ENCODE measurements at places on chromosomes 3 and 15. TPM values are rescaled to one million over a fixed set of nuclear protein-coding genes. Genes with fewer than 3 reads are reported as not detected.

DNA sequence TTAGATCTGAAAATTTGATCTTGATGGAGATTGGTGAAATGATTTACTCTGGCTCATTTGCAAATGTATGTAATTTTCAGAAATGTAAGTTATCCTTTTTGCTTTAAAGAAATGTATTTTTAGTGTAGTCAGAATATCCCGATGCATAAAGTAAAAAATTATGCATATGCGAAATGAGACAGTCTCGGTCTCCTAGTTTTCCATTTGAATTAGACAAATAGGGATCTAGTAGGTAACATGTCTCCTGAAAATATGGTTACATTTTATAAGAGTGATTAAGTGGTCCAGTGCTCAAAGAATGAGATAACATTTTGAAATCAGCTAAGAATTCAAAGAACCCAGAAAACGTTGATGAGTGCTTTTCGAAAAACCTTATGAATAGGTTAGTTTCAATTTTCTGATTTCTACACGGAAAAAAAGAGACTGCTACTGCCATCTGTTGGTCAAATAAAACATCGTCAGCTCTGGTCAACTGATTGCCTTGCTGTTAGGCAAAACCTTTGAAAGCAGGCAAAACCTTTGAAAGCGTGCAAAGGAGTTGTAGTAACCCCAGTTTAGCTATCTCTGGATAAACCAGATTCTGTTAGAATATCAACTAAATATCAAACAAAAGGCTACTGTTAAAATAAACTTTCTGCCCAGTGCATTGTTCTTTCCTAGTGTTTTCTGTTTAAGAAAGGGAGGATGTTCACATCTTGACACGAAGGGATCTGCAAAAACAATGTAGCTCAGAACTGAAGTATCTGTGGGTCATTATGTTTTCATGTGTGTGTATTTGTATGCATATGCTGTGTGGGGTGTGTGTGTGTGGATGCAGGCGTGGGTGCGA, 59.3 kb upstream of the CHMP2B start:
- DNase-seq, result no peak

DNA sequence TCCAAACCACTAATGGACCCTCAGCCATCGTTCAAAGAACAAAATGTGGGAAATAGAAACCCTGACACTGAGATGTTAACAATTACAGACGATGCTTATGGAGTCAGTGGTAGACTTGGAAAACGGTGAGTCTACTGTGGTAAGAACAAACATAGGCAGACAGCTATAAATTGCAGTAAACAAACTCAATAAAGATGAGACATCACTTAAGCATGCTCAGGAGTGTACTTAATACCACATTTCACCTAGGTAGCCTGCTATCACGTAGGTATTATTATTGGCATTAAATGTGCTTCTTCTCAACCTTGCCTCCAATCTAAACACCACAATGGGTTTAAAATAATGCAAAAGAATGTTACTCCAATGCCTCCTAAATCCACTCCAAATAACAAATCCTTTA, 2.5 kb downstream of the OSBPL10 start:
- DNase-seq, result no peak

DNA sequence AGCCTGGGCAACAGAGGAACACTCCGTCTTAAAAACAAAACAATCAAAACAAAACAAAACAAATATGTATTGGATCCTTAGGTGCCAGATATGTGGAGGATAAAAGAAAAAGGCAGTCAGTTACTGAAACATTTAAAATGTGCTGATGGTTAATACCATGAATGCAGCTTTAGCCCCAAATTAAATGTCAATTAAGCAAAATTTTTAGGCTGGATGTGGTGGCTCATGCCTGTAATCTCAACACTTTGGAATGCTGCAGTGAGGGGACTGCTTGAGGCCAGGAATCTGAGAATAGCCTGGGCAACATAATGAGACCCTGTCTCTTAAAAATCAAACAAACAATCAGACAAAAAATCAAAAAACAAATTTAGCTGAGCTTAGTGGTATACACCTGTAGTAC, 8.5 kb upstream of the CHMP2B start:
- DNase-seq, result no peak

Gene SLC22A13
- 0.94 TPM for total RNA-seq

Gene ZNF502
- total RNA-seq, result 15.0 TPM

DNA sequence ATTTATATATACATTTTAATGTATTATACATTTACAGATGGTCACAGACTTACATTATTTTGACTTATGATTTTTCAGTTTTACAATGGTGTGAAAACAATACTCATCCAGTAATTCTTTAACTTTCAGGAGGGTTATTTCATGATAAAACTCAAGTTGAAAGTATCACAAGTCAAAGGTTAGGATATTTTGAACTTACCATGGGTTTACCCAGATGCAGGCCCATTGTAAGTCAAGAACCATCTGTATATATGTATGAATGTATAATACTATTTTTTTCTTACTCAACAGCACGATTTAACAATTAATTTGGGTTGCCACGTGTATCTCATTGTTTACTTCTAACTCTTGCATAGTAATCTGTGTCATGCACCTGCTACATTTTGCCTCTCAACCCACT, 1002.0 kb downstream of the OTOL1 start:
- no peak for DNase-seq

GRCh38 chr3:131907796-131908195, 127.0 kb downstream of the CPNE4 start:
- DNase-seq, result no peak

Gene RASGRP1
- 20.4 TPM for total RNA-seq

DNA sequence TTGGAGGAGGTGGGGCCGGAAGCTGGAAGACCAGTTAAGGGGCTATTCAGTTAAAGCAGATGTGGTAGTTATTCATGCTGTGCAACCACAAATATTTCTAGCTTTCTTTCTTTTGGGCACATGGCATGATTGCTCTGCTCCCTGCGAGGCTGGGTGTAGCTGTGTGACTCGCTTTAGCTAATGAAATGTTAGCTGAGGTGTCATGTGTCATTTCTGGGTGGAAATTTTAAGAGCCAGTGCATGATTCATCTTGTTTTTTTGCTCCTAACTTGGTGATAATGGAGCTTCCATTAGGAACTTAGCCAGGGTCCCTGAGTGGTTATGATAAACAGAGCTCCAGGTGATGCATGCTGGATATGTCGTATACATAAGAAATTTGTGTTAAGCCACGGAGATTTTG, 300.6 kb downstream of the SATB1 start:
- DNase-seq, result no peak

DNA sequence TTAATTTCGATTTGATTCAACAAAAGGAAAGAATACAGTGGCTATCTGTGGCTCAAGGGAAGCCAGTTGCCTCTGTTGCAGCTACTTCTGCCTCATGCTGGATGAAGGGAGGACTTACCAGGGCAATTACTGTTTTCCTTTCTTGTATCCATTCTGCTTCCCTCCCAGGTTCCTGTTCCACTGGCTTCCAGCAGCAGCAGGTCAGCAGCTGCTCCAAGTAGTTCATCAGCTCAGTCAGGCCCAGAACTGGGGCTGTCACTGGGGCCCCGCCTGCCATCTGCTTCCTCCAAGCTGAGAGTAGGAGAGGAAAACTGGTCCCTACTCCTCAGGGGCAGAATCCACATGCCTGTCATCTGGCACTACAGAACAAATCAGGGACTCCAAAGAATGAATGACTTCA, 48.6 kb upstream of the ULK4 start:
- DNase-seq, result no peak

DNA sequence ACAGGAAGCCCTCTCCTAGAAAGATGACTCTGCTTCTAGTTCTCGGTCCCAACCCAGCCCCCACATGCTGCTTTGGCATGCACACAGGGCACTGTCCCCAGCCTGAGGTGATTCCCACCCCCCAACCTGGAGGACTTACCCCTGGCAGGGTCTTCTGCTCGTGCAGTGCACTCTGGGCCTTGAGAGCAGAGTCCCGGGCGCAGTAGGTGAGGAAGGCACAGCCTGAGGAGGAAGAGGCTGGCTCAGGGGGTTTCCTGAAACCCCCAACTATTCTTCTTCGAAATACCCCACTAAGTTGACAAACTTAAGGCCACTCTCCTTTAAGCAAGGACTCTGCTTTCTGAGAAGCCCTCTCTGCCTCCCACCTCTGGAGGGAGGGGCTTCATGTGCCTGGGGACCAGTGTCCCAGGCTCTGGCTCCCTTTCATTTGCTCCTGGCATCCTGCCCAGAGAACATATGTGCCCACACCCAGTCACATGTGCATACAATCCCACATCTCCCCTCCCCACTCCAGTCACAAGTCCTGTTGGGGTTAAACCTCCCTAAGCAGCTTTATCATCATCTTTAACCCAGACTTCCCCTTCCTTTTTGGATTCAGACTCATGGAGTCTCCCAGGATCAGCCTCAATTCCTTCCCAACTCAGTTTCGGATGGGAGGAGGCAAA, 4.1 kb downstream of the CELF6 start:
- no peak for DNase-seq

DNA sequence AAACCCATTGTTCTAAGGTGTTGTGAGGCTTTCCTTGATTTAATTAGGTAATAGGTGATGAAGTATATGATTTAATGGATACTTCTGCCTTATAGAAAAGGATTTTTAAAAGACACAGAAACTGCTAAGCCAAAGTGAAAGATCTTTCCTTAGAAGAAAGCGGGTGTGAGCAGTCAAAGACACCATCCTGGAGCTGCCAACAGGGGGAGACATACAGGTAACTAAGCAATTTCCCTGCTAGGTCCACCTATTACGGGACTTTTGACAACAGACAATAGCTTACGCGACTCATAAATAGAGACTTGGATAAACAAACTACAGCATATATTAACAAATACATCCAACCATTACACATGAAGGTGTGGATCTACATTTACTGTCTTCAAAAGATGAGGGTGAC, 669.5 kb downstream of the SQOR start:
- DNase-seq, result no peak

- no peak for DNase-seq
Observed at GRCh38 chr15:35595656-35596055, 49.7 kb upstream of the DPH6 start.

Gene FRMD4B
- total RNA-seq, result 54.6 TPM

Gene ZDHHC19
- total RNA-seq, result not detected

- DNase-seq, result no peak
Observed at GRCh38 chr3:82505079-82505756, 743.8 kb upstream of the GBE1 start.

Gene MITF
- 2.7 TPM for total RNA-seq

DNA sequence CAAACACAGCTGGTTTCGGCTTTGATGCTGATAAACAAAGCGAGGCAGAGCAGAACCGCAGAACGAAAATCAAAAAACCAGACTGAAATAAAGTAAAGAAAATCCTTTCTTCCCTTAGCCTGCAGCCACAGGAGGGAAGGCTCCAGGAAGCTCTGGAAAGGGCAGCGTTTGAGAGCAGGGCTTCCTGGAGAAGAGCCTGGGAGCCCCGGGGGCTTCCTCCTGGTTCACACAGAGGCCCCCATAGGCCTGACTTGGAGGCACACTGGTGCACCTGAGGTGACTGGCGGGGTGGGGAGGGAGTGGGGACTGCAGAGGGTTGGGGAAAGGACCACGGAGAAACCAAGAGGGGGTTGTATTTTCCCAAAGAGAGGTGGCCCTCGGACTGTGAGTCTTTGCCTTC, 98.8 kb upstream of the WNT5A start:
- DNase-seq, result no peak

DNA sequence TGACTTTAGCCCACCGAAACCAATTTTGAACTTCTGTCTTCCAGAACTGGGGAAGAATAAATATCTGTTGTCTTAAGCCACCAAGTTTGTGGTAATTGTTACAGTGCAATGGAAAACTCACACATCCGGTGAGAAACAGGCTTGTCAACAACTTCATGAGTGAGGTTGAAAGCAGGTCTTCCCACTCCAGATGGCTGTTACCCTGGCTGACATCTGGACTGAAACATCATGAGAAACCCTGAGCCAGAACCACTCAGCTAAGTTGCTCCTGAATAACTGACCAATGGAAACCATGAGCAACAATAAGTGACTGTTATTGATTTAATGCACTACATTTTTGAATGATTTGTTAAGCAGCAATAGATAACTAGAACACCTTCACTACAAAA, 10.3 kb downstream of the ACSBG1 start:
- no peak for DNase-seq

Gene GOLGA8S
- not detected for total RNA-seq

DNA sequence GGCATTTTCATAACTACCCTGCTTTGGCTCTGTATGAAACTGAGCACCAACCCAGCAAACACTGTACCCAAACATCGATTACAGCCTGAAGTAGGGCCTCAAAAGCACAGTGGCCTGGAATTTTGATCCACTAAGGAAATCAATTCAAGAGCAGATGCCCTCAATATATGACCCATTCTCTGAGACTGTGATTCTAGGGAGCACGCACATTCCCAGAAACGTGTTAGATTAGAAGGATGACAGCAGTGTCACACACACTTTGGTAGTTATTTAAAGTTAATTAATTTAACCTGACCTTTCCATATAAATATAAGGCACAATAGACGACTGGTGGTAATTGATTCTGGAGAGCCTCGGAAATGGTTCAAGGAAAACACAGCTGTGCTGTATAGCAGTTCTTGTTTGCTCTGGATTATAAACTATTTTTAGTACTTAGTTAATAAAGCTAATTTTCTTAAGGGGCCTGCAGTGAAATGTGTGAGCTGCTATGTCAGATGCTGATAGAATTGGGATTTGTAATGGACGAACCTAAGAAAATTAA, 126.3 kb upstream of the ZNF385D start:
- no peak for DNase-seq

DNA sequence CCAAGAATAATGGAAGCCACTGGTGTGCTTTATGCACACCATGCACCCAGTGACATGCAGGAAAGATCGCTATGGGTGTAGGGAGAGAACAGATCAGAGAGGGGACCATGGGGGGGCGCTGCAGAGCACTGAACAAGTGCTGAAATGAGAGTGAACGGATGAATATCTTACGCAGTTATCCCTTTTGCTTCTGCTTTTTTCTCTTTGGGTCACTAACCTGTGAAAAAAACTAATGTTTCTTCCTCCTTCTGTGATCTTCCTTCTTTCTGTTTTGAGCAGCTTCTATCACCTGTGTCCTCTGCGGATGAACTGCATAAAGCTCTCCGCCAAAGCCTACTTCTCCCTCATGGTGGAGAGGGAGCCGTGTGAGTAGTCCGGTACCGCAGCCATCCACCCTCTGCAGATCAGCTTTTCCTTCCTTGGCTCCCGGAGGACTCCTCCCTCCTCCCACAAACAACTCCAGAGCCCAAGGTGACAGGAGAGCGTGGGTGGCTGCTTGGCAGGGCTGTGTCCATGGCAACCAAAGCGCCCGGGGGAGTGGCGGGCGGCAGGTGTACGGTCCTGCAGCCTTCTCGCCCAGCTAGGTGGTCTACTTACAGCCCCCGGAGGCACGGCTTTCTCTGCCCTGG, 106.2 kb downstream of the DGKG start:
- peak; percentile 66 for DNase-seq

Gene RGMA
- 8.1 TPM for total RNA-seq

GRCh38 chr15:38868326-38869114, 303.9 kb upstream of the RASGRP1 start:
- no peak for DNase-seq

Gene ARPP21
- total RNA-seq, result 656 TPM

GRCh38 chr3:177110895-177111294, 86.4 kb downstream of the TBL1XR1 start:
- no peak for DNase-seq

GRCh38 chr3:73624017-73624820, 522 bp downstream of the PDZRN3 start:
- DNase-seq, result peak; percentile 48

Gene ALDH1A3
- 1.9 TPM for total RNA-seq

GRCh38 chr15:69576035-69576526, 123.5 kb downstream of the RPLP1 start:
- DNase-seq, result peak; percentile 30
